ENCODE measurements at places on chromosomes 5 and 9.

DNA sequence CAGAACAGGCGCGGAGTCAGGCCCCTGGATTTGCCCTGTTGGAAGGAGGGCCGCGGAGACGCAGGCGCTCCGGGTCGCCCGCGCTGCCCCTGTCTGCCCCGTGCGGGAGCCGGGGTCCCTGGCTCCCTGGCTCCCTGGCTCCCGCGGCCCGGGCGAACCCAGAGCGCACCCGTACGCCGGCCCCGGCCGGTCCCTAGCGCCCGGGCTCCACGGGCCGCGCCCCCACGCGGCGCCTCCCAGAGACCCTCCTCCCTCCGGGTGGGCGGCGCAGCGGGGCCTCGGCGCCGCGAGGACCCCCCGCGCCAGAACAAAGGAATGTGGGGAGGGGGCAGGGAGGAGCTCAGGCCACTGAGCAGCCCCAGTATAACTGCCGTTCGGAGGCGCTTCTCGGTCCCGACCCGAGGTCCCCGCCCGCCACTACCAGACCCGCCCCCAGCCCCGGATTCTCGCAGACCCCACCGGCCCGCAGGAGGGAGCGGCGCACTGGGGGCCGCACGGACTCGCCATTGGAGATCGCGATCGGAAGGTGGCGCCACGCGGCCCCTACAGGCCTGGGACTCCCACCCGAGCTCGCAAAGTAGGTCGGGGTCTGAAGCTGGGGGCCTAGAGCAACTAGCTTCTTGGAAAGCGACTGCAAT is 2.4 kb downstream of the NFIL3 start:
- ATAC-seq, result no peak

DNA sequence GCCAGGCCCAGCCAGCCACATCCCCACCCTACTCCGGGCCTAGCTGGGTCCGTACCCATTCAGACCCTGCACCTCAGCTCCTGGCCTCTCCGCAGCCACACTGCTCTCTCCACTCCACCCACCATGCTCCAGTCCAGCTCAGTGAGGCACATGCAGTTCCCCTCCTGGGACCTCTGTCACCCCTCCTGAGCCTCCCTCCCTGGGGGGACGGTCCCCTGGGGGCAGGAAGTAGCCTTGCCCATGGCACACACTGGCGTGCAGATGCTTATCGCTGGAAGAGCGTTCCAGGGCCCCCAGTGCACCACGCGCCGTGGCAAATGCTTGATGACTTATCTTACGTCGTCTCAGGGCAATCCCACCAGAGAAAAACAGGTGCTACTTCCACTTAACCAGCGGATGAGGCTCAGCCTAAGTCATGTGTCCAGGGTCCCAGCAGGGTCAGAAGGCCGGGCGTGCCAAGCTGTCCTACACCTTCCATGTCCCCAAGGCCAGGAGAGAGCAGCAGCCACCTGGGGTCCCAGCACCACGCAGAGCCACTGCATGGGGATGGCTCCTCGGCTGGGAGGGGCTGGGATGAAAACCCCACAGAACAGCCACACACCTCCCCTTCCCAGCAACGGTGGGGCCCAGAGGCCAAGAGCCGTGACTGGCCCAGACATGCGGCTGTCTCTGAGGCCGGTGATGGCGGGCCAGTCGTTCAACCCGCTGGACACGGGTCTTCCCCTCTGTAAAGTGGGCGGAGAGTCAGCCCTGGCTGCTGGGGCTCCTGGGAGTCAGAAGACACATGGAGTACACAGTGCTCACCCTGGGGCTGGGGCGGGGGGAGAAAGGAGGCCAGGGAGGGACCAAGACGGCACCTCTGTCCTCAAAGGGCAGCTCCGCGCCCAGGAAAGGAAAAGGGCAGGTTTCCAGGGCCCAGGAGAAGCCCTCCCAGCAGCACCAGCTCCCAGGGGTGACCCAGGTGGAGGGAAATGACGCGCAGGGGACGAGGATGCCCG is 2.6 kb upstream of the CCDC187 start:
- ATAC-seq, result peak; percentile 32

DNA sequence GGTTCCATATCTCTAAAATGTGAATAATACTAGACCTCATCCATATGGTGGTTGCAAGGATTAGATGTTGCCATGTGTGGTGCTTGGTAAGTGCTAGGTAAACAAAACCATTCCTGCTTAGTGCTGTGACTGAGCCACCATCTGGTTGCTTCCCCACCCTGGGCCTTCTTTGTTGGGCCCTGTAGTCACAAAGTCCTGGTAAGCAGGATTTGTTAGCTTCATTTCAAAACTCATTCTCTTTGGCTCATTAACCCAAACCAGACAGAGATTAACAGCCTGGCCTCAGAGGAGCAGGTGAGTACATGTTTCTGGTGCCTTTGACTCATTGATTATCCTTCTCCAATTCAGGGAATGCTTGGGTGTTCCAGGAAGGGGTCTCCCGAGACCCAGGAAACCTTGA is 240.2 kb downstream of the ARHGAP26 start:
- ATAC-seq, result no peak

DNA sequence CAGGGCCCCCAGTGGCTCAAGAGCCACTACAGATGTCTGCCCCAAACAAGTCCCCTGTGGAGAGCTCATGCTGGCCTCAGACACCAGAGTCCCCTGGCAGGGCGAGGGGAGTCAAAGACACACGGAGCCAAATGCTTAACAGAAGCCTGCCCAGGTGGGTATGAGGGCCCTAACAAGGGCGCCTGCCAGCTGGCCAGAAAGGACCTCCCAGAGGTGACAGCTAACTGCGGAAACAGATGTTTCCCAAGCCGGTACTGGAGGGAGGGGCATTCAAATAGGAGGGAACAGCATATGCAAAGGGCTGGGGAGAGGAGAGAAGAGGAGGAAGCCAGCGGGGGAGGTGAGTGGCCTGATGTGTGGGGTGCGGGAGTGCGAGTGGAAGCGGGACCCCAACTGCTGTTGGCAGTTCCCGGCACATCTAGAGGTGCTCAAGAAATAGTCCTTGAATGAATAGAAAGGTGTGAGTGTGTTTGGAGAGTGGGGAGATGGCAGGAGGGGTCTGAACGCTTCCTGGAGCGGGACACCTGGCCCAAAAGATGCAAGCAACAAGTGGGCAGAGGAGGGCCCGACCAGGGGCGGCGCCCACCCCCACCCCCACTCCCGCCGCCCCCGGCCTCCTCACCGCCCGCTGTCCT is 824 bp downstream of the MXD3 start:
- ATAC-seq, result peak; percentile 34

DNA sequence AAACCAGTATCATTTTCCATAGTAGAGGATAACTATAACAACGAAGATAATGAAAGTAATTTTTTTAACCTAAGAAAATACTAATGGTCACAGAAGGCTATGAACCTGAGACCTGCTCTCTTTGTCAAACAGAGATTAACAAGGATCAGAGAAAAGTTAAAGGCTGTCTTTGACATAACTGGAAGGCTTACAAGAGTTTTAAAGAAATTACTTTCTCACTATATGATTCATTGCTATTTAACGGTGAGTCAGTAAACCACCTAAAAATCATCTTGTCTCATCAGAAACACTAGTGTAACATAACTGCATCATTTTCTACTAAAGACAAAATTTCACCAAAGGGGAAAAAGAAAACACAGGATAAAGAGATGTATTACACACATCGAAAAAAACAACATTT is 19.3 kb downstream of the MLANA start:
- ATAC-seq, result no peak

DNA sequence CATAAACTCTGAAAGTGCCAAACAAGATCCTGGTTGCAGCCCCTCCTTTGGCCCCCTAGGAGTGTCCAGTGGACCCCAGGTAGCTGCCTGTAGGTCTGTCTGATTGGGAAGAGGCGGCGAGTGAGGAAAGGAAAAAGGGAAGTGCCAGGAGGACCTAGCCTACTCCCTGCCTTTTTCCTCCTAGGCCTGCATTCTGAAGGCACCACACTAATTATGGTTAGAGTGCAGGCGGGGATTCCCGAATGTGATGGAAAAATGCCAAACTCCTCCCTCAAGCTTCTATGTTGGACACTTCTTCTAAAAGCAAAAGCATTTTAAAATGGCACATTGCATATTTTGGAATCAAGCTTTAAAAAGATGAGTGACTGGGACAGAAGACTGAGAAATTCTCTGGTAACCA is 83.2 kb upstream of the SMIM15 start:
- ATAC-seq, result no peak

Measured in stimulated activated memory B cell treated with anti-CD40 and anti-IgM and Interleukin-4, amounts not matched to agents 10 μg/mL and 1 μg/mL and 100 μg/mL, for 72 hours (primary cell).